ENCODE measurements at places on chromosomes 3 and 15.

- no peak for DNase-seq
Measured at GRCh38 chr3:159764490-159765029, 224.1 kb upstream of the IL12A start.

- no peak for DNase-seq
Measured at GRCh38 chr3:126026277-126026751, 57.3 kb downstream of the ROPN1B start.

- no peak for DNase-seq
Measured at GRCh38 chr15:25877681-25878080, 14.6 kb upstream of the ATP10A start.

DNA sequence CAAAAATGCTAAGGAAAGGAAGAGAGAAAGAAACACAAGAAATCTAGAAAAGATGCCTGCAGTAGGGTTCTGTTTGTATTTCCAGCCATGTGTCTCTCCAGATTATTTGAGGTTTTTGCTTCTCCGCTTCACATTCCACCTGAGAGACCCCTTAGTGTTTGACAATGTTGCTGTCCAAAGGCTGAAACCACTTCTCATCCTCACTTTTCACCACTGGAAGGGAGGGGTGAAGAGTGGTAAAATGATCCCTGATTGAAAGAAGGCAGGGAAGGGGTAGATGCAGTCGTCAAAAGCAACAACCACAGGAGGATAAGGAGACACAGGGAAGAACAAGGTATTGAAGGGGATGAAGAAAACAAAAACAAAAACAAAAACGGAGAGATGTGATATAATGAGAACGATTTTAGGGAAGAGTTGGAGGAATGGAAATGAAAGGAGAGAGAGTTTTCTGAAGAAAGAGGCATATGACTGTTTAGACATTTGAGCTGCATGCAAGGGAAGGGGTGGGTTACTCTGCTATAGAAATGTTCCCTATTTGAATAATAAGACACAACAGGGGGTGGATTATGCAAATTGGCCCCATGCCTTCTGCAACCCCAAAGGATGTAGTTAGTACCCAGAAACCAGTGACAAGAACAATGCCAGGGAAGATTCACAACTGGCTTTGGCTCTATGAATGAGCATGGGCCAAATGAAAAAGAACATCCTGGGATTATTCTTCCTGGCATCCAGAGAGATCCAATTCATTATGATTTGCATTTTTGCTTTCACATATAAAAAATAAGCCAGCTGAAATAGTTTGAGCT, 235.9 kb downstream of the GAP43 start:
- DNase-seq: no peak

DNA sequence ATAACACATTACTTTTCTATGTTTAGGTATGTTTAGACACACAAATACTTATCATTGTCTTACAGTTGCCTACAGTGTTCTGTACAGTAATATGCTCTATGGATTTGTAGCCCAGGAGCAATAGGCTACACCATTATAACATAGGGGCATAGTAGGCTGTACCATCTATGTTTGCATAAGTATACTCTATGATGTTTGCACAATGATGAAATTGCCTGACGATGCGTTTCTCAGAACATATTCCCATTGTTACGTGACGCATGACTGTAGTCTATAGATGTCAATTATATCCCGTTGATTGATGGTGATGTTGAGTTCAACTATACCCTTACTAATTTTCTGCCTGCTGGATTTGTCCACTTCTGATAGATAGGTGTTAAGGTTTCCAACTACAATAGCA, 139.4 kb upstream of the PFN2 start:
- DNase-seq: no peak

DNA sequence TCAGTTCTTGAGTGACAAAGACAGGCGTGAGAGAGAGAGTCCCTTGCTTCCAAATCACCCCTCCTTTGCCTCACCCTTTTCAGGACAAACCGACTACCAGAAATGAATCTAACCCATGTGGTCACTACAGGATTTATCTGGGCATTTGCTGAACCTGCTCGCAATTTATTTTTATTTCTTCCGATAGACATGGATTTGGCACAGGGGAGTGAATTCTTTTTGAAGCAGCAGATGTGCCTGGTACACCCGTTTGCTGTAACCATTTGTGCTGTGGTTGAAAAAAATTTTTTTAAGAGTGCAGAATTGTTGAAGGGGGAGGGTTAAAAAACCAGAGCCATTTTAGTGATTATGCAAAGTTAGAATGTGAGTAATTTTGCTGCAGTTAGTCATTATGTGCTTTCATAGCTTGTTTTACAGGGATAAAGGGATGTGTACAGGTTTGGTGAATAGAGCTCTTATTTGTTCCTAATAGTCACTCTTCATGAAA, 442.0 kb downstream of the LPP start:
- DNase-seq: no peak

DNA sequence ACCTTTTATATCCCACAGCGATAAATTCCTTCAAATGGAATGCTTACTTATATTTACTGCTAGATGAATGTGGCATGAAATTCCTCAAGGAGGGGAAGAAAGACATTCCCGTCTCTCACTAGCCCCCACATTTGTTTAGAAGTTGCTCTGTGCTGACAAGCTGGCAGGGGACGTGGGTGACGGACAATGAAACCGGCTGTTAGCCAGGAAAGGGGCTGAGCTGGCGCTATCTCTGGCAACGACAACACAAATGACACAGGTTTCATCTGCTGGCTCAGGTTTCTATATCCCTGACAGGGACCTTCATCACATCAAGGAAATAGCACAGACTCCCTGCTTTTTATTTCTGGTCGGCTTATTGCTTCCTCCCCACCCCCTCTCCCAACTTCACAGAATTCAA, 15.8 kb downstream of the RUVBL1 start:
- no peak for DNase-seq

DNA sequence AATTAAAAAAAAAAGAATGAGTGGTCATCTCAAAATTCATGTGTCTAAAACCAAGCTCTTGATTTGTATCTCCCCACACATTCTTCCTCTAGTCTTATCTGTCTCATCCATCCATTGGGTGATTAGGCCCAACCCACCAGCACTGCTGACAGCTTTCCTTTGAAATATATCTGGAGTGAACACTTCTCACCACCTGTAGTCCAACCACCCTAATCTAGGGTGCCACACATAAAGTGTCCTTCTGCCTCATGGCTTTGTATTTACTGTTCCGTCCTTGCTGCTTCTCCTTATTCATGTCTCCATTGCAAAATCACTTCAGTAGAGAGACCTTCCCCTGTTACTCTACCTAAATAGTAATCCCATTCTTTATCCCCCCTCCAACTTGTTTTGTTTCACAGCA, 82.4 kb upstream of the PTX3 start:
- no peak for DNase-seq

Measured in inflammatory macrophage (primary cell).